Suppressor macrophage treated with lipopolysaccharide for 1 hour (primary cell): ENCODE measurements at places on chromosomes 2 and 18.

DNA sequence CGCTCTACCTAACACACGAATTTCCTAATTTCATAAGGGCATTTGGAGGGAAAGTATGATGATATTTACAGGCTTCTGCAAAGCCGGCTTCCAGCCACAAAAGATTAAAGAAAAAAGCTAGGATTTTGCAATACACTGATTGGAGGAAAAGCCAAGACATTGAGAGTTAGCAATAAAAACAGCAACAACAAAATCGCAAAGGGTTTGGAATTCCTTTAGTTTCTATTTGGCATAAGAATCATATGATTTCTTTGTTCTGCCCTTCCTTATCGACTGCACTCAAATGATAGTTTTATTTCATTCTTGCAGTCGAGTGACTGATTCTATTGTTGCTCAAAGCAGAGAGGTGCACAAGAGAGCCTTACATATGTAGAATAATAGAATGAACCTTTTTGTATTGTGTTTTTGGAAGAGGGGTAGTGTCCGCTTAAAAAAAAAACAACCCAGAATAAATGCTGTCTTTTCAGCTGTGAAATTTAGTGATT, 3.9 kb upstream of the ZNF532 start:
- DNase-seq = no peak

DNA sequence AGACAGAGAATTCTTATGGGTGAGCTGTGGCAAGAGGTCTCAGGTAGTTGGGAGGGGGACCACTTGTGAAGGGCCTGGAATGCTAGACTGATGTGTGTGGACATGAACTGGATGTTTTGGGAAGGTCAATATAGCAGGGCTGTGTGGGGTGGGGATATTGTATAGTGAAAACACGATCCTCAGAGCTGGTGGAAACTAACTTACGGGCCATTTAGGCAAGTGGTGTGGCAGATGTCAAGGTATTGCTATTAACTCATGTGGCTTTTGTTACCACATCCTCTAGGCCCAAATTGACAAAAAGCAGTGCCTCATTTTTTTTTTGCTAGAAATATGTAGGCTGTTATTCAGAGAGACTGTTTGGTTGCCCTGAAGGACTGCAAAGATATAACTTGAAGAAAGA, 8.0 kb upstream of the GALNT1 start:
- DNase-seq = no peak

GRCh38 chr18:446941-447560, 53.5 kb downstream of the COLEC12 start:
- DNase-seq = peak; percentile 82

DNA sequence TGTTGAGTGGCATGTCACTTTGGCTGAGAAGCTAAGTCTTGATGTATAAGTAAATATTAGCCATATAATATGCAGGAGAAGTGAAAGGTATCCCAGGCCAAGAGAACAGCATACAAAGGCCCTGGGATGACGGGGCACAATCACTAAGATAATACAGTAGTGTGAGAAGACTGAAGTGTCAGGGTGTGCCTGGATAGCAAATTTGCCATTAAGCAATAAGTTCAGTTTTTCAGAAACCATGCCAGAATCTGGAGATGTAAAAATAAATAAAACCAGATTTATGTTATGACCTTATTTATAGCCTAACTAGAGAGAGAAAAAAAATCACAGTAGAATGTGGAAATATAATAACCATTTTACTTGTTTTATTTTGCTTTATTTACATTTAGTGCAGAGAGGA, 1858.7 kb upstream of the CELF4 start:
- no peak for DNase-seq
